Left renal pelvis (tissue), 4 donors: ENCODE measurements at places on chromosomes 6 and 20.

DNA sequence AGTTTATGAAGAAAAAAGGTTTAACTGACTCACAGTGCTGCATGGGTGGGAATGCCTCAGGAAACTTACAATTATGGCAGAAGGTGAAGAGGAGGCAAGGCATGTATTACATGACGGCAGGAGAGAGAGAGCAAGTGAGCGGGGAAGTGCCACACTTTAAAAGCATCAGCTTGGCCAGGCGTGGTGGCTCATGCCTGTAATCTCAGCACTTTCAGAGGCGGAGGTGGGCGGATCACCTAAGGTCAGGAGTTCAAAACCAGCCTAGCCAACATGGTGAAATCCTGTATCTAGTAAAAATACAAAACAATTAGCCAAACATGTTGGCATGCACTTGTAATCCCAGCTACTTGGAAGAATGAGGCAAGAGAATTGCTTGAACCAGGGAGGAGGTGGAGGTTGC, 213.3 kb upstream of the THEMIS start:
- DNase-seq, result no peak

- no peak for DNase-seq
Measured at GRCh38 chr6:150212778-150213177, 69.9 kb downstream of the PPP1R14C start.

- DNase-seq, result no peak
Measured at GRCh38 chr6:166998256-166999144, 697 bp upstream of the CEP43 start.

- DNase-seq, result no peak
Measured at GRCh38 chr20:61121661-61122060, 130.4 kb upstream of the CDH4 start.

DNA sequence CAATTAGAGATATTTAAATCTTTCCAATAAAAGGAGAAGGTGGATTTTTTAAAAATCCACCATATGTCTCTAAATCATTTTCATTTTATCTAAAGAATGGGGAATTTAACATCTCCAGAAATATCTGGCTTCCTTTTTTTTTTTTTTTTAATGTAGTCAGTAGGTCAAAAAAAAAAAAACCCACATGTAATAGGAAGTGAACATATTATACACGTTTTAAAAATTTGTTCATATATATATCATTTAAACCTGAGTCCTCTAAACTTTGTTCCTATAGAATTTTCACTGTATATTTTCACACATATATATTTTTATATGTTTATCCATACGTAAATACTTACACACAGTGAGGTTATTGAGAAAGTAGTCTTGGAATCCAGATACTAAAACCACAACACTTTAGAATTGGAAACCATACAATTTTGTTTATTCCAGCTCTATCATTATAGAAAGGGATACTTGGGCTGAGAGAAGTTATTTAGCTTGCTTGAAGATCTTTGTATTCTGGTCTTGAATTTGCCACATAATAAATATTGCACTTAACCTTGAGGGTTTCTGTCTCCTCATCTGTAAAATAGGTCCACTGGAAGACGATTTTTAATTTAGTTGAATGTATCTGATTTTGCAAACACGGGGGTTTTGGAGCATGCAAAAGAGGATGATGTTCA, 62.1 kb upstream of the ZNF217 start:
- no peak for DNase-seq

DNA sequence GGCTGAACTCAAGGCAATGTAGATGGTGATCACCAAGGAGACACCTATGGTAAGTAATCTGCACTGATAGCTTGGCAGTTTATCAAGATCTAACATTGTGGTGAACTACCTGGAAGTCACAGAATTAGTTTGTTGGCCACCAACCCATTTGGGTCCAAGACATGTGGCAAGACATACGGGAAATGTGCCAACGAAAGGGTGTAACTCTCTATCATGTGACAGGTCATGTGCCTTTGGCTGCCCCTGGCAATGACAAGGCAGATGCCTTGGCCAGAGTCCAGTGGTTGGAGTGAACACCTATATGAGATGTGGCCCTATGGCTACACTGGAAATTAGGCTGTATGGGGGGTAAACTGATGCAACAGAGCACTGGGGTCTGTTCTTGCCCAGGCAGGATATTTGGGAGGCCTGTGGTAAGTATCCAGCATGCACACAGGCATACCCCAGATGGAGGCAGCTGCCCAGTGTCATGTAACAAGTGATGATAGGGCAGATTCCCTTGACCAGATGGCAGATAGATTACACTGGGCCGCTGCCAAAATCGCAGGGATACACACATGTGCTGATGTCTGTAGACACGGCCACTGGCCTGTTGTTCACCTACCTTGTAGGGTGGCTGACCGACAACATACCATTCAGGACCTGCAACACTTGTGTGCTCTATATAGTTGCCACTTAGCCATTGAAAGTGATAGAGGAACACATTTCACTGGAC, 35.5 kb upstream of the HSF2 start:
- no peak for DNase-seq

- no peak for DNase-seq
Measured at GRCh38 chr20:25745738-25746137, 49.1 kb upstream of the ZNF337 start.

GRCh38 chr6:74967821-74968220, 238.0 kb downstream of the COL12A1 start:
- no peak for DNase-seq

- DNase-seq, result no peak
Measured at GRCh38 chr6:135289816-135290215, 108.7 kb downstream of the MYB start.

- DNase-seq, result no peak
Measured at GRCh38 chr6:104575536-104575935, 284.2 kb downstream of the HACE1 start.

DNA sequence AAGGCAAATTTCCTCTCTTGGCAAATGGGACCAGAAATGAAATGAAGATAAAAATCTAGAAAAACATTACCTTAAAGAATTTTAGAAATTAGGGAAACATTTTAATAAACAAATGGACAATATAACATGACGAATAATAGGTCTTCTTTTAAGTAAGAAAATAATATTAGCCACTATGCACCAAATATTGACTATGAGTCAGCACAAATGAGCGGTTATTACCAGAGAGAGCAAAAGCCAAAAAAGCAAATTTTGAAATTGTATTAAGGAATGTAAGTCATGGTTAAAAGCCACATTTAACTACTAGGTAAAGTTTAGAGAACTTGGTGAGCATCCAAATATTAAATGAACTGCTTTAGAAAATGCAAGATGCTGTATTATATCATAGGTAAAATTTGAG, 376.6 kb upstream of the JAG1 start:
- DNase-seq, result no peak

GRCh38 chr6:47203266-47203937, 106.3 kb downstream of the TNFRSF21 start:
- no peak for DNase-seq

DNA sequence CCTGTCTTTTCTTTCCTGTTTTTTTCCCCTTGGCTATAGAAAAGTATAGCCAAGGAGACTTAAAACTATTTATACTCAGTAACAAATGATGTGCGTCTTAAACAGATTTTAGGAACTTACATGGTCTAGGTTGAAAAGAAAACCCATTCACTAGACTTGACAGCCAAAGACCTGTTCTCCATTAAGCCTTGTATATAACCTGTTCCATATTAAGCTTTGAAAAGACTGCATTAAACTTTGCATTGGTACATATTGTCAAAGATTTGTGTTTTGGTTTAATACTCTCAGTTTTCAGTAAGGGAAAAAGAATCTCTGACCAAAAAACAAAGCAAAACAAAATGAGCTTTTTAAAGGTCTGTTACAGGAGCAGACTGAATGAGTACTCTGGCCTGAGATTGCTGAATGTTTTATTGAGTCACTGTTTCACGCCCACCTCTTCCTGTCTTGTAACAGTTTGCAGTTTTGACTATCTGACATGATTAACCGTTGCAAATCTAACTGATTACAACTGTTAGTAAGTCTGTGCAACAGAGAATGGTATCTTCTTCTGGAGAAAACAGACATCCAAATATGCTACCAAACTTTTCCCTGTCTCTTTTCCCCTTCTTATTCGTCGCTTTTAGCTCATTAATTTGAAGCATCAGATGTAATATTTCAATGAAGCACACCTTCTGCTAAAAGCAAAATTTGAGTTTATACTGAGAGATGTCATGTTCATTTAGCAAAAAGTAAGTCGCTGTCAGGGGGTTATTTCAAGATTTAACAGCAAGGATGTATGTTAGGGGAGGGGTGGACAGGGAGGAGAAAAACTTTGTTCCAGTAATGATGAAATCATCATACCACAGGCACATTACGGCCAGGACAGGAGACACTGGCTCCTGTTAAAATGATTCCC, 59.1 kb upstream of the SUPT3H start:
- no peak for DNase-seq

- no peak for DNase-seq
Measured at GRCh38 chr6:109014606-109015005, 80.0 kb downstream of the SESN1 start.
